ENCODE measurements at places on chromosomes 11 and 22. TPM values are rescaled to one million over a fixed set of nuclear protein-coding genes. Genes with fewer than 3 reads are reported as not detected.

DNA sequence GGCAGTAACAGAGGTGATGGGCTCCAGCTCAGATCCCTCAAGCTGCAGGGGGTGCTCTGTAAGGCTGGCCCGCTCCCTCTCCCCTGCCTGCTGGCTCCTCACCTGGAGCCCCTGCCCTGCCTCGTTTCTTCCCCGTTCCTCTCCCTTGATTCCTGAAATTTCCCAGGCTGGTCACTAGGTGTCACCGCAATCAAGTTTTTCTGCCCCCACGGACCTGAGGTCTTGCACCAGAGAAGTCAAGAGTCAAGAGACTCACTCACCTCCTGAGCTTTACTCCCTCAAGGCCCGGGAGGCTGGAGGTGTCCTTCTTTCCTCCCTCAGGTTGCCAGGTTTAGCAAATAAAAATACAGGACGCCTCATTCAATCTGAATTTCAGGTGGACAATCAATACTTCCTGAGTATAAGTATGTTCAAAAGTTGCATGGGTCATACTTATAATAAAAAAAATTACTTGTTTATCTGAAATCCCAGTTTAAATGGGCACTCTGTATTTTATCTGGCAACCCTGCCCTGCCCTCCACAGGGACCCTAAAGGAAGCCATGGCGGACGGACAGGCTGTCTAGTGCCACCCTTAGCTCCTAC, 69.2 kb downstream of the SCUBE1 start:
- no peaks in the 10 kb centered on the region for H3K4me1 ChIP-seq
- H3K27me3 ChIP-seq: no peaks in the 10 kb centered on the region
- no peak overlapping the region for H3K27ac ChIP-seq

DNA sequence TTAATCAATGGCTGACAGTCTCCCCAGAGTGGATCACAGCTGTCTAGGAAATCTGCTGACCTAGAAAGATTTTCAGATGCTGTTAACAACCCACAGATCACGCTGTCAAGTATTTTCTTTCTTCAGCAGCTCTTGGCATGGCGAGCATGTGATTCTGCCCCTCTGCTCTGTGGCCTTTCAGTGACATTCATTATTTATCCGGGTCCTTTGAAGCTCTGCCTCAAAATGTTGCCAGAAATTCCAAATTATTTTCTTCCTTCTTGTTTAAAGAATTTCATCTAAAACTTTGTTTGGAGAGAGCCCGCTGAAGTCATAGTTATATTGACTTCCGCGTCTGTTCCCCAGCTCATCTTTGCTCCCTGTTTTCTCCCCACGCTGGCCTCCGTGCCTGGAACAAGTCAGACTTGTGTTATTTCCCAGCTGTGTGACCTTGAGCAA, 134.1 kb downstream of the COMMD9 start:
- H3K4me3 ChIP-seq: no peak overlapping the region
- H3K36me3 ChIP-seq: no peaks in the 10 kb centered on the region
- DNase-seq: no peak
- peaks cover 3% of the 10 kb centered on the region for H3K27me3 ChIP-seq

- no peaks in the 10 kb centered on the region for H3K27me3 ChIP-seq
- DNase-seq: no peak
- no peak overlapping the region for H3K27ac ChIP-seq
- no peak overlapping the region for H3K4me3 ChIP-seq
Observed at GRCh38 chr11:43818220-43818619, 62.4 kb upstream of the ALKBH3 start.

The CDHR5 gene
- total RNA-seq: not detected

DNA sequence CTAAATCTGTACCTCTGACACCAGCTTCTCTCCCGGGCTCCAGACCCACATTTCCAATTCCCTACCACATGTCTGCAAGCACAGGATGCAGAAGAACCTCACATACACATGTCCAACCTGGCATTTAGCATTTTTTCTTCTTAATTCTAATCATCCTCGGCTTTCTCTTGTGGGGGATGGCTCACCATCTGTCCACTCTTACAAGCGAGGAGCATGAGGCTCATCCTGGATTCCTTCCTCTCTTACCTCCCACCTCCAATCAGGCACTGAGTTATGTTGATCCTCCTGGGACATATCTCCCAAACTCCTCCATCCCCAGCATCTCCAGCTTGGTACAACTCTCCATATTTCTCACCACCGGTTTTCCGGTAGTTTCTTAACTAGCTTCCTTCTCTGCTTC, 149.8 kb upstream of the LARGE1 start:
- H3K36me3 ChIP-seq: no peaks in the 10 kb centered on the region
- no peak overlapping the region for H3K27ac ChIP-seq
- H3K27me3 ChIP-seq: no peaks in the 10 kb centered on the region
- no peaks in the 10 kb centered on the region for H3K4me1 ChIP-seq

The SPON1 gene
- 0.81 TPM for total RNA-seq

DNA sequence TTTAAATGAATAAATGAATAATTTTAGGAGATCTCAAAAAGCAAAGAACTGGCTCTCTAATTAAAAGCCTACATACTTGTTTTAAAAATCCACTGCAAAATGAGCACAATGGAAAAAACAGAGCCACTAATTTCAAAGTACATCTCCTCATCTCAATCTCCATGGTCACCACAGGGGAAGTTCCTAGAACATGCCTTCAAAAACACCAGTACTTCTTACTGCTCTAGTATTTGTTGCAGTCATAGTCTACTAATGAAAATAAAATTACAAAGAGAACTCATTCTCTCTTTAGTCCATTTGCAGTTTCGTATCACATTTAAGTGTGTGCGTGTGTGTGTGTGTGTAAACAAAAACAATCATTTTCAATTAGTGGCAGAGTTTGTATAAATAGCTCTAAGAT, 54.0 kb downstream of the PIK3C2A start:
- no peak for DNase-seq
- no peak overlapping the region for H3K4me3 ChIP-seq
- no peak overlapping the region for H3K27ac ChIP-seq
- H3K4me1 ChIP-seq: no peaks in the 10 kb centered on the region
- H3K36me3 ChIP-seq: no peaks in the 10 kb centered on the region

DNA sequence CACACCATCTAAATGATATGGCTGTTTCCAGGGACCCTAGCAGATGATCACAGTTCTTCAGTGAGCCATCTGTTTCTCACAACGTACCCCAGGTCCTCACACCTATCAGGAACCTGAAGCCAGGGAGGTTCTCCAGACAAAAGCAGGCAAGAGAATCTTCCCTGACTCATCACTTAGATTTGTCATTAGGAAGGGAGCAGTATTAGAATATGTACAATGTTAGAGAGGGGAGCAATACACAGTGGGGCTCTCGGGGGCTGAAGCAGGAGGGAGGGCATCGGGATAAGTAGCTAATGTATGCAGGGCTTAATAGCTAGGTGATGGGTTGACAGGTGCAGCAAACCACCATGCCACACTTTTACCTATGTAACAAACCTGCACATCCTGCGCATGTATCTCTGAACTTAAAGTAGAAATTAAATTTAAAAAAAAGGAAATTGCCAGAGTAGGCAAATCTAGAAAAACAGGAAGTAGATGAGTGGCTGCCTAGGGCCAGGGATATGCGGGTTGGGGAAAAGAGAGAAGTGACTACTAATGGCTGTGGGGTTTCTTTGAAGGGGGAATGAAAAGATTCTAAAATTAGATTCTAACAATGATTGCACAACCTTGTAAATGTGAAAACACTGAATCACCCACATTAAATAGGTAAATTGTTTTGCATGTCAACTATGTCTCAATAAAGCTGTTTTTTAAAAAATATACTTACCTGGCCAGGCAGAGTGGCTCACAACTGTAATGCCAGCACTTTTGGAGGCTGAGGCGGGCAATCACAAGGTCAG, 14.4 kb downstream of the C22orf42 start:
- H3K27me3 ChIP-seq: no peaks in the 10 kb centered on the region
- no peak overlapping the region for H3K27ac ChIP-seq
- H3K4me3 ChIP-seq: no peak overlapping the region
- H3K4me1 ChIP-seq: peaks cover 15% of the 10 kb centered on the region
- H3K36me3 ChIP-seq: no peaks in the 10 kb centered on the region

GRCh38 chr11:70490723-70491558, 92.6 kb downstream of the CTTN start:
- H3K27ac ChIP-seq: no peak overlapping the region
- H3K4me3 ChIP-seq: no peak overlapping the region
- H3K27me3 ChIP-seq: no peaks in the 10 kb centered on the region
- DNase-seq: no peak
- H3K4me1 ChIP-seq: no peaks in the 10 kb centered on the region

GRCh38 chr11:109745996-109746625, 324.1 kb downstream of the C11orf87 start:
- H3K4me3 ChIP-seq: no peak overlapping the region
- no peaks in the 10 kb centered on the region for H3K27me3 ChIP-seq
- no peaks in the 10 kb centered on the region for H3K4me1 ChIP-seq
- DNase-seq: no peak
- no peaks in the 10 kb centered on the region for H3K36me3 ChIP-seq
- H3K27ac ChIP-seq: no peak overlapping the region
